Neural crest cell (in vitro differentiated cells): ENCODE measurements at places on chromosomes 16 and 17. TPM values are rescaled to one million over a fixed set of nuclear protein-coding genes. Genes with fewer than 3 reads are reported as not detected.

DNA sequence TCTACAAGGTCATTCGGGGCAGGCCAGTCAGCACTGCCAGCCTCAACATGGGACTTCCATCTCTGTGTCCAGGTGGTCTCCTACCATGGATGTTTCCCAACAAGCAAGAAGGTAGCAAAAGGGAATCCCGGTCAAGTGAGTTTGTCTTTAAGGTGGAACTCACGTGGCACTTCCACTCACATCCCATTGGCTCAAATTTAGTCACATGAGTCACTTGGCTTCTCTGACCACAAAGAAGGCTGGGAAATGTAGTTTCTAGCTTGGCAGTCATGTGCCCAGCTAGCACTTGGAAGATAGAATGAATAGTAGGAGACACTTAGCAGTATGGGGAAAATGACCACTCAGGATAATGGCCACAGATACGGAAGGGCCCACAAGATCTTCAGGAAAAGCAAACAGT is 106.6 kb downstream of the AIPL1 start:
- H3K27me3 ChIP-seq: peaks cover 2% of the 10 kb centered on the region
- H3K36me3 ChIP-seq: no peaks in the 10 kb centered on the region
- no peak overlapping the region for H3K27ac ChIP-seq
- no peak overlapping the region for H3K4me3 ChIP-seq

GRCh38 chr17:58722696-58723095 is 30.3 kb downstream of the RAD51C start:
- H3K36me3 ChIP-seq: peaks cover 3% of the 10 kb centered on the region
- no peaks in the 10 kb centered on the region for H3K4me1 ChIP-seq
- DNase-seq: no peak
- no peak overlapping the region for H3K4me3 ChIP-seq

- H3K27ac ChIP-seq: no peak overlapping the region
- H3K4me3 ChIP-seq: no peak overlapping the region
Measured at GRCh38 chr16:66873685-66874055, 6.6 kb upstream of the PDP2 start.

VMO1 gene
- total RNA-seq: 1.0 and 1.6 TPM in 2 replicates

CLTC gene
- total RNA-seq: 244 and 255 TPM in 2 replicates
